ENCODE measurements at places on chromosomes 11 and 22. TPM values are rescaled to one million over a fixed set of nuclear protein-coding genes. Genes with fewer than 3 reads are reported as not detected.
A peak's percentile ranks its signal among the peaks of the same experiment; 100 is the strongest.

The P2RX6 gene
- total RNA-seq = 0.82 TPM

The SLC22A12 gene
- not detected for total RNA-seq

The WT1 gene
- total RNA-seq = not detected

The TMEM109 gene
- total RNA-seq = 102 TPM

The OR52A1 gene
- not detected for total RNA-seq

The MMP13 gene
- total RNA-seq = not detected

The SCN3B gene
- not detected for total RNA-seq

The WNT11 gene
- 1.4 TPM for total RNA-seq

The MMP1 gene
- not detected for total RNA-seq

The TENM4 gene
- total RNA-seq = not detected

The TMEM86A gene
- 1.4 TPM for total RNA-seq

The MUC5AC gene
- not detected for total RNA-seq

DNA sequence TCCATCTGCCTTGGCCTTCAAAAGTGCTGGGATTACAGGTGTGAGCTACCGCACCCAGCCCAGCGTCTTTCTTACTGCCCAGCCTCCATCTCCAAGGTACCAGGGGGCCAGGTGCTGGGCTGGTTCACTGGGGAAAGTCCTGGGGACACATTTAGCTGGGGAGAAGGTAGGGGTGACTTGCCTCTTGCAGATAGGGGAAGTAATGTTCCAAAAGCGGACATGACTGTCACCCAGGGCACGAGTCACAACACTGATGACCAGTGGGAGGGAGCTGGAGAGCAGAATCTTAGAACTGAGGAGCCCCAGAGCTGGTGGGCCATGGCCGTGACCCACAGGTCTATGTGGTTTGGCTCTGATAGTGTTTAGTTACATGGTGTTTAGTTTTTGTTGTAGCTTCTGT lies 2.4 kb upstream of the SLC15A3 start:
- no peak for DNase-seq

- no peak for DNase-seq
Measured at GRCh38 chr11:132475026-132475425, 1057.3 kb downstream of the OPCML start.

GRCh38 chr22:19891317-19892256 lies 36.9 kb upstream of the GNB1L start:
- DNase-seq = peak; percentile 67

- no peak for DNase-seq
Measured at GRCh38 chr11:66363187-66363601, 8.4 kb downstream of the SLC29A2 start.

DNA sequence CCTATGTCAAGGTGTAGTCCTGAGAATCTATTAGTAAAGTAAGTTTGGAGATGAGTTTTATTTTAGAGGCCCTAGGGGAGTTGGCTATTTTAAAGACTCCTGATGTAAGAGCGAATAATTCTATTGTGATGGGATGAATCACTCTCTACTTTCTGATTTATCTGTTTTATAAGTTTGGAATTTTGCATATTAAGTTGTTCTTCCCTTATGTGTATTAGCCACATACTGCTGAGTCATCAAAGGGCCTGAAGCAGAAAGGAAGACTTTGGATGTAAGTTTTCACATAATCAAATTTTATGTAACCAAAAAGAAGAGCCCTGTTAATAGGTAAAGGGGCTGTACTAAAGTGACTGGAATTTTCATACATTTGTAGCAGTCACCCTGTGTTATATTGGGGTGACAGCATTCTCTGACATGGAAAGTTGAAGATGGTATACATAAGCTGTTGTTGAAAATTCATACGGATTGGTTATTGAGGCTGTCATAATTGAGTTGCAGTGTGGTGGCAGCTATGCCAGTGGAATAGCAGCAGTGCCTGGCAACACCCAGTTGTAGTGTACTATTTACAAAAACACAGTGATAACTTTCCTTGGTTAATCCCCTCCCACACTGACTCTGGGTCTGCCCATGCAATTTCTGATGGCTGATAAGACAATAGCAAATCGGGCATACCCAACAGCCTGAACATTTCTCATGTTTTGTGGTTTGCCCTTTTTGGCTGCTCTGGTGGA lies 90.6 kb upstream of the NTM start:
- no peak for DNase-seq

- DNase-seq = peak; percentile 88
Measured at GRCh38 chr11:73982595-73982989, at the start of gene UCP2. Gene UCP2, minus strand, starts transcription at chr11:73982843. Its CDS starts 4,465 bp downstream, at chr11:73978378.

DNA sequence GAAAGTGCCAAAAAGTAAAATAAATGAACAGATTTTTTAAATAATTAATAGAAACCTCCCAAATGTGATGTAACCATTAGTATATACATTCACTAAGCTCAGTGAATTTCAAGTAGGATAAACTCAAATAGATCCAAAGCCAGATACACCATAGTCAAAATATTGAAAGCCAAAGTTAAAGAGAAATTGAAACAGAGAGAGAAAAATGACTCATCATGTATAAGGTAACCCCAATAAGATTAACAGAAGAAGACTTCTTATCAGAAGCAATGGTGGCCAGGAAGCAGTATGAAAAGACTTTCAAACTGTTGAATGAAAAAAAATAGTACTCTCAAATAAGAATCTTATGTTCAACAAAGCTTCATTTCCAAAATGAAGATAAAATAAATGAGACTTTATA lies 70.5 kb downstream of the LUZP2 start:
- no peak for DNase-seq

GRCh38 chr11:60950933-60951605 lies 907 bp downstream of the SLC15A3 start:
- peak; percentile 65 for DNase-seq

- no peak for DNase-seq
Measured at GRCh38 chr11:67282876-67283371, 6.2 kb upstream of the ANKRD13D start.

DNA sequence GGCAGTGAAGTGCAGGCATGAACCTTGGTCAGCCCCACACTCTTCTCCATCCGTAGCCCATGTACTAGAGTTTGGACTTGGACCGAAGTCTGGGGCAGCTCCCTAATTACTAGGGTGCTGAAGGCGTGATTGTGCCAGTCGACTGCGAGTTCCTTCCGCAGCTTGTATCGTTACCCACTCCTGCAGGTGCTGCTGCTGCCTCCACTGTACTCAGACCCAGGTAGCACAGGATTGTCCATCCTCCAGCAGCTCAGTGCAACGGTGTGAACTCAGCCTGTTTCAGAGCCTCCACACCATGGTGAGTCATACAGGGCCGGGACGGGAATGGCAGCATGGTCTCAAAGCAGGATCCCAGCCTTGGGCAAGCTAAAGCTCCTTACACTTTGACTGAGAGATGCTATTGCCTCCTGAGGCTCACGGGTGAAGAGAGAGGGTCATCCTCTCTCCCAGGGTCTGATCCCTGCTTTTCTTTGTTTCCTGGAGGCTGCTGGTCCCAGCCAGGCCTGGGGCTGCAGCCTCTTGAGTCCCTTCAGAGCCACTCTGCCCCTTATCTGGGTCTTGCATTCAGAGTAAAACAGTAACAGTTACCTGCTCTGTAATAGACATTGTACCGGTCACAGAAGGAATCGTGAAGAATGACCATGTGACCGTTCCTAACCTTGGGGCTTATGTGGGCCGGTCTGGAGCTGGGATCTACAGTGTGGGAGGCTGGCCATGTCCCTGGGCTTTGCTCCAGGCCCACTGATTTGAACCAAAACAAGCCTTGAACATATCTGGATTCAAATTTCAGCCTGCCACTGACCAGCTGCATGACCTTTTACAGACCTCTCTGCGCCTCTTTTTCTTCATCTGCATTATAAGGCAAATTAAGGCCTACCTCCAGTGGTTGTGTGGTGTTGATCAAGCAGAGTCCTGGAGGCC lies 1.7 kb downstream of the TKFC start:
- no peak for DNase-seq

DNA sequence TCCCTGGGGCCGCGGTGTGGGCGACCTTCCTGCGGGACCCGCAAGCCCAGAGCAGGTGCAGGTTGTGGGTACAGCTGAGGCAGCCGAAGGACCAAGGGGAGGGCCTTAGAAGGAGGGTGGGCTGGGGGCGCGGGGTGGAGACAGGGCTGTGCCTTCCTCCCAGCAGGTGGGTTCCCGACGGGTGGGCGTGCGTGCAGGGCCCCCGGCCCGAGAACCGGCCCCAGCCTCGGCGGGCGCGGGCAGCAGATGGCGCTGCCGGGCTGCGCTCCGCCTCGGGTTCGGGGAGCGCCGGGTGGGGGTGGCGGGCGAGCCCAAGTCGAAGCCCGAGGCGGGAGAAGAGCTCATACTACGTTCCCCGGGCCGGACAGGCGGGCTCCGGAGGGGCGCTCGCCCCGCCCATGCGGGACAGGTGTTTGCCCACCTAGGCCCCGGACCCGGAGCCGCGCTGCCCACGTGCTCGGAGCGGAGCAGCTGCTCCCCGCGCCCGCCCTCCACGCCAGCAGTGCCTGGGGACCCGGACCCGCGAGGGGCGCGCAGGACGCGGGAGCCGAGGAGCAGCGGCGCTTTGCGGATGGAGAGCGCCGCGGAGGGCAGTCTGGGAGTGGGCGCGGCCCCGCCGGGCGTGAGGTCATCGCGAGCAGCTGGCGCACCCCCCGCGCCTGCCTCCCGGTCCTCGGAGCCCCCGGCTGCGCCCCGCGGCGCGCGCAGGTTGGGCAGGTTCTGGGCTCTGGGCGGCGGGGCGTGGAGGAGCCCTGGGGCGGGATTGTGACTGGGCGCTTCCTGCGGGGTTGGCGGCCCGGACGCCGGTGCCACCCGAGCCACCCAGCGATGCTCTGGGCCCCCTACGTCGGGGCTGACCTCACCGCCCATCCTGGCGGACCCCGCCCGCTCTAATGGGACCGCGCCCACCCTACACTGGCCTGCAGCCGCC lies 25.3 kb downstream of the DUSP8 start:
- peak; percentile 63 for DNase-seq

- no peak for DNase-seq
Measured at GRCh38 chr11:103875855-103876510, 160.5 kb upstream of the DDI1 start.

GRCh38 chr11:1390569-1391164 lies 933 bp downstream of the BRSK2 start:
- no peak for DNase-seq

GRCh38 chr11:11856638-11857037 lies 14.9 kb downstream of the USP47 start:
- DNase-seq = no peak

DNA sequence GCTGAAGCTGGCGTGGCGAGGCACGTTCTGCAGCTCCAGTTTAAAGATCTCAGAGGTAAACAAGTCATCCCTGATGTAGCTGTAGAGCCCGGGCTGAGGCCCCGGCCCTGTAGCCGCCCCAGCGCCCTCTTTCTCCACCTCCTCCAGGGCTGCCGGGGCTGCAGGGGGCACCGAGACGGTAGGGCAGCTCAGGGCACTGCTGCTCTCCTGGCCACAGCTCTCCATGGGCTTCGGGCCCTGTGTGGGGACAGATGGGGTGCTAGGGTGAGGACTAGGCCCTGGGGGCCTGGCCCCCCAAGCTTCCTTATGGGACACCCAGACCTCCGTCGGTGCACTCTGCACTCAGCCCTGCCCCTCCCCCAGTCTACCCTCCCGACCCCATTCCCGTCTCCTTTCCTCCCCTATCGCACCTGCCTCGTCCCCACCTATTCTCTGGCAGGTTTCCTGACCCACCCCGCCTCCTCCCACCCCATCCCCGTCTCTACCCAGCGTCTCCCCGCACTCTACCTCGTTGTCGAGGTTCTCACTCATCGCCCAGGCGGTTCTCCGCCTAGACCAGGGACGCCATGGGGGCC lies 559 bp downstream of the RANBP1 start:
- DNase-seq = no peak

- no peak for DNase-seq
Measured at GRCh38 chr11:13284776-13285588, 7.4 kb downstream of the BMAL1 start.

GRCh38 chr11:121930004-121930965 lies 185.7 kb downstream of the BLID start:
- no peak for DNase-seq

GRCh38 chr22:22157348-22157725 lies 87.2 kb upstream of the VPREB1 start:
- DNase-seq = no peak

All from activated naive CD8-positive, alpha-beta T cell treated with anti-CD3 and anti-CD28 coated beads, Interleukin-2, amount 10 ng/mL, durations not matched to agents 7 days and 5 days (primary cell).